Bronchial epithelial cell (primary cell): ENCODE measurements at places on chromosomes 16 and 17. TPM values are rescaled to one million over a fixed set of nuclear protein-coding genes. Genes with fewer than 3 reads are reported as not detected.

Gene CHST6
- total RNA-seq = 1.3 and 6.4 TPM in 2 replicates

Gene ACSM2B
- total RNA-seq = not detected in 2 replicates

Gene RGS11
- total RNA-seq = 0.26 TPM in 1 of 2 replicates, not detected in the other

Gene HOXB9
- total RNA-seq = not detected in 2 replicates

Gene PRM3
- total RNA-seq = not detected in 2 replicates

Gene CKLF
- 17.7 and 22.6 TPM in 2 replicates for total RNA-seq

Gene SMTNL2
- total RNA-seq = not detected in 2 replicates

Gene OTOP2
- total RNA-seq = under 0.01 TPM in 1 of 2 replicates, not detected in the other

Gene PROCA1
- total RNA-seq = 0.26 and 0.64 TPM in 2 replicates

Gene SLC38A10
- total RNA-seq = 35.5 and 49.2 TPM in 2 replicates

Gene MFSD11
- 15.2 and 17.1 TPM in 2 replicates for total RNA-seq

Gene AXIN1
- total RNA-seq = 49.0 and 49.5 TPM in 2 replicates

Gene CBLN1
- total RNA-seq = not detected in 2 replicates

Gene SUMO2
- total RNA-seq = 60.0 and 87.1 TPM in 2 replicates

Gene KRTAP4-4
- total RNA-seq = not detected in 2 replicates

Gene XPO6
- 84.8 and 87.7 TPM in 2 replicates for total RNA-seq
